ENCODE measurements at places on chromosomes 16 and 17.

GRCh38 chr17:17346428-17347233 lies 43.5 kb downstream of the NT5M start:
- DNase-seq = no peak

DNA sequence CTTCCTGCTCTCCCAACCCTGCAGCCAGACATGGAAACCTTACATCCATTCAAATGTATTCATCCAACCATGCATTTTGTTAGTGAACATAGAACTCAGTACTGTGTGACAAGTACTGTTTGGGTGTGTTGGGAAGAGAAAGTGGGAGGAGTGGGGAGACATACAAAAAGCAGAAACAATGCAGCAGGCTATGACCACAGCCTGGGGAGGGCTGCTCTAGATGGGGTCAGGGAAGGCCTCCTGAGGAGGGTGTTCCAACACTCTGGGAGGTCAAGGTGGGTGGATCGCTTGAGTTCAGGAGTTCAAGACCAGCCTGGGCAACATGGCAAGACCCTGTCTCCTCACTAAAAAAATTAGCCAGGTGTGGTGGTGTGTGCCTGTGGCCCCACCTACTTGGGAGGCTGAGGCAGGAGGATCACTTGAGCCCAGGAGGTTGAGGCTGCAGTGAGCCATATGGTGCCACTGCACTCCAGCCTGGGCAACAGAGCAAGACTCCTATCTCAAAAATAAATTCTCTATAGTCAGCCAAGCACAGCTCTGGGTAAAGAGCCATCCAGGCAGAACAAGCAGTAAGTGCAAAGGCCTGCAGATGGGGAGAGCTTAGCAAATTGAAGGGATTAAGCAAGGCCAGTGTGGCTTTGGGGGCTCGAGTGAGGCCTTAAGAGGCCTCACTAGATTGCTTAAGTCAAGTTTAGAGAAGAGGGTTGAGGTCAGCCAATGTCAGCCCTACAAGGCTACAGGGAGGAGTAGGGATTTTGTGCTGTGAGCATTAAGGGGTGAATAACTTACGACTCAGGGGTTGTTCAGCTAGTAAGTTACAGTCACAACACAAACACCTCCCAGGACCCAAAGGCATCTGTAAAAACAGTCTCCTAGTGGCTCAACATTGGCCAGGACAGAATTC lies 5.5 kb downstream of the SLC13A2 start:
- no peak for DNase-seq

DNA sequence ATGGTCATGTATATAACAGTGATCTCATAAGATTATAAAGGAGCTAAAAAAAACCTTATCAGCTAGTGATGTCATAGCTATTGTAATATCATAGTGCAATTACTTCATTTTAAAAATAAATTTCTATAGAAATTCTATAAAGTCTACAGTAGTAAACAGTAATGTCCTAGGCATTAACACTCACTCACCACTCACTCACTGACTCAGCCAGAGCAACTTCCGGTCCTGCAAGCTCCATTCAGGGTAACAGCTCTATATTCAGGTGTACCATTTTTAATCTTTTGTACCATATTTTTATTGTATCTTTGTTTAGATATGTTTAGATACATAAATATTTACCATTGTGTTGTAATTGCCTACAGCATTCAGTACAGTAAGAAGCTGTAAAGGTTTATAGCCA lies 524.4 kb upstream of the CDH5 start:
- DNase-seq = no peak

GRCh38 chr16:65634291-65634690 lies 512.4 kb upstream of the CDH11 start:
- no peak for DNase-seq

DNA sequence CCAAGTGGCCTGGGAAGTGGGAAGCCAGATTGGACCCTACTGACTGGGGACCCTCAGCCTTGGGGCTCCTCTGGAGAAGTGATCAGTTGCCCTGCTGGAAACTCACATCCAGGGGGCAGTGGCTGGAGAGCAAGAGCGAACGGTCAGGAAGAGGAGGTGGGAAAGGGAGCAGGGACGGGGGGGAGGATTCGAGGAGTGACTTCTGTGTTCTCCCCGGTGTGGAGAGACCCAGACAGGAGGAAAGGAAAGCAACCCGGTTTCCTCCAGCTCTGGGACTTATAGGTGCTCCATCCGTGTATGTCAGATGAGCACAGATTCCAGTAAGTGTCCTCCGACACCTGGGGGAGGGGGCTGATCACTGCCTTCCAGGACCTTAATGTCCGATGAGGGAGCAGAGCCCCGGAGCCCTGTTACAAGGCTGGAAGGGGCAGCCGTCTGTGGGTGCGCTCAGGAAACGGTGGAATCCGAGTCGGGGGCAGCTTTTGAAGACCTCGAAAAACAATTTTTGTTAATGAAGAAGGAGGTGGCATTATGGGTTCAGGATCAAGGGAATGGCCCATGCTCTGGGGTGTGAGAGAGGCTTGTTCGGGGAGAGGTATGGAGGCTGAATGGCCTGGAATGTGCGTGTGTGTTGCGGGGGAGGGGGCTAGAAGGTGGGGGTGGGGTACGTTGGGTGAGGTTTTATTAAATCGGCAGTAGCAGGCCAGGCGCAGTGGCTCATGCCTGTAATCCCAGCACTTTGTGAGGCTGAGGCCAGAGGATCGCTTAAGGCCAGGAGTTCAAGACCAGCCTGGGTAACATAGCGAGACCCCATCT lies 34.8 kb upstream of the NDRG4 start:
- no peak for DNase-seq

DNA sequence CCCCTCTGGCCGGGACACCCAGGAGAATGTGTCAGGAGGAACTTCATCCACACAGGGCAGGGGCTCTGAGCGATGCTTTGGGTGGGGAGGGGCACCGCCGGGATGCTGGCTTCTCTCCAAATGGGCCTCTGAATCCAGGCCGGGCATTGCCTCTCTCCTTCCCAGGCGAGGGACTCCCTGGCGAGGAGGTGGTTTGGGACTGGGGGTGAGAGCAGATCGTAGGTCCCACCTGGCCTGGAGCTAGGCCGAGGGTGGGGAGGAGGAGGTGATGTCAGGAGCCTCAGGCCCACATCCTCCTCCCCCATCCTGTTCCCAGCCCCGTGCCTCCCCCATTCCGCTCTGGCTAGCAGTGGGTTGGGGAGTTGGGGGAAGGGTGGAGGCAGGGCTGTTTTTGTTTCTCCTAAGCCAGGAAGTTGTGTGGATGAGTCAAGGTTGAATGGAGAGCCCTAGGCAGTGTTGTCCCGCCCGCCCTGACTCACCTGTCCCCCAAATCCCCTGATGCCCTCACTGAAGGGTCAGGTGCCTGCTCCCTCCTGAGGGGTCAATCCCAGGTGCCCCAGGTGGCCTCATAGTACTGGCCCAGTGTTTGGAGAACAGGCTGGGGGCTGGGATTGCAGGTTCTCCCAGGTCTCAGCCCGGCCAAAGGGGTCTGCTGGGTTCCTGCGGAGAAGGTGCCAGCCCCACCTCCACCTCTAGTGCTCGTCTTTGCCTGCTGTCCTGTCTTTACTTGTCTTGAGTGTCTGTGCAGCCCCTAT lies 2.8 kb downstream of the GRB7 start:
- no peak for DNase-seq

DNA sequence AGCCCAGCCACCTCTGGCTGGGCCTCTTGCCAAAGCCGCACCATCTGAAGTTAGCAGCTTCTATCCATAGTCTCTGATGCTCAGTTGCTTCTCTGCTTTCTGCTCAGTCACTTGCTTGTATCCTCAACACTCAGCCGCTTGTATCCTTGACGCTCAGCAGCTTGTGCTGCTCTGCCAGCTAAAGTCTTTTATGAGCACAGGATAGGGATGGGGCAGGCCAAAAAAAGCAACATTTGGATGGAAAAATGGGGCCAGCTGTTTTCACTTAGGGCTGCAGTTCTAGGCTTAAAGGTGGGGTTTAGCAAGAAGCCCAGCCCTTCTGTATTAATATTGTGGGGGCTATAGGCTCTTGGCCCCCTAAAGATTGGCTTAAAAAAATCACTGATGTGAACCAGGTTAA lies 739.4 kb downstream of the CDH8 start:
- no peak for DNase-seq

GRCh38 chr17:31225831-31226230 lies 71.2 kb downstream of the OMG start:
- DNase-seq = no peak
